ENCODE measurements at places on chromosomes 7 and 10.
A peak's percentile ranks its signal among the peaks of the same experiment; 100 is the strongest.

- no peak for DNase-seq
These were observed 981 bp upstream of the CRYGN start for GRCh38 chr7:151440799-151441445.

DNA sequence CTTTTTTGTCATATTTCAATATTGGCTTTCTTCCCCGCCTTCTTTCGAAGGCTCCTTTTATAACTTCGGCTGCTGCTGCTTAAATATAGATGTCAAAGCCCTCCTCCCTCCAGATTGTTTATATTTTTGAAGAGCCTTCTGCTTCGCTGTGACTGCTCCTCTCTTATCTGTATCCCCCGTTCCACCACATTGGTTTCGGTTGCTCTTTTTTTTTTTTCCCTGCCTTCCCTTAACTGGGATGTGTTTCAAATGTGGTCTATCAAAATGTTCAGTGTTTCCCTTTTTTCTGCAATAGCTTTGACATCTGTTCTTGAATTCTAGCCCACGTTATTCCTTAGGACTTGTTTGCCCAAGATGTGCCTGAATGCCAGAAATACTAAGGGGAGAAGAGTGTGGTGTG is 96.4 kb downstream of the CUX1 start:
- DNase-seq: no peak

DNA sequence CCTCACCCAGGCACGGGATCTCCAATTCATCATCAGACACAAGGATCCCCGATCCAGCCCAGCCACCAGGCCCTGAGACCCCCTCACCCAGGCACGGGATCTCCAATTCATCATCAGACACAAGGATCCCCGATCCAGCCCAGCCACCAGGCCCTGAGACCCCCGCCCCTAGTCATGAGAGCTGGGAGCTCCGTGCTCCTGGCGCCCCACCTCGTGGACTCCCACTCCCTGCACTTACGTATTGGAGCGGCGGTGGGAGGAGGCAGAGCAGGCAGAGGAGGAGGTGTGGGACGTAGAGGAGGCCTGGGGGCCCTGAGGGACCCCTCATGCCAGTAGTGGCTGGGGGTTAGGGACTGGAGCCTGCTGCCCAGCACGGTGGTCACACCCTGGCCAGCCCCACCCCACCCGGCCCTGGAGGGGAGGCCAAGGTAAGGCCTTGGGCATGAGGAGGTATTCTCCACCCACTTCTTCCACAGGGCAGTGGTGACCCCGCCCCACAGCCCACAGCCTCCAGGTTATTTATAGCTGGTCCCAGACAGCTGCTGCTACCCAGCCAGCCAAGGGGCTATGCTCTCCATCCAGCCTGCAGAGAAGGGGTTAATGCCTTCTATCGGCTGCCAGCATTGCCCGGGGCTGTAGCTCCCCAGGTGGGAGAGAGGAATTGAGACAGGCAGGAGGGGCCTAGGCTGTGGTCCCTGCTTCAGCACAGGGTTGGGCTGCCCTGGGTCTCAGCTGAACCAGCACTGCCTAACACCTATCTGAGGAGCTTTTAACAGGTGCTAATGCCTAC is 17.6 kb upstream of the CRHR2 start:
- no peak for DNase-seq

GRCh38 chr7:155524018-155524556 is 22.3 kb downstream of the CNPY1 start:
- DNase-seq: no peak

DNA sequence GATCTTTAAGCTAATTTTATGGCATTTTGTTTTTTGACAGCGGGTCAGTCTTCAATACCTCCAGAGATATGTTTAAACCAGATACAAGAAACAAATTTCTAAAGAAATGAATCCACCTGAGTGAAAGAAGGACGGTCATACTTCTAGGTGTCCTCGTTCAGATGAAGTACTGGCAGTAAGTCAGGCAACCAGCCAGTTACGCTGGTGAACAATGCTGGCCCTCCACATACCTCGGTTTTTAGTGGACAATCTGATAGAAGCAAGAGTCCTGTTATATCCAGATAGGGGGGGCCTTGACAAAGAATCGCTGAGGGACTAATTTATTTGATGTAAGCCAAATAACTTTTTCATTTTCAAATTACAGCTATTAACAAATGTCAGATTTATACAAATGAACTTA is 266.4 kb upstream of the KLF14 start:
- DNase-seq: no peak

GRCh38 chr10:32951111-32951510 is 6.9 kb downstream of the ITGB1 start:
- DNase-seq: no peak

- DNase-seq: no peak
These were observed 8.6 kb downstream of the CAMK2G start for GRCh38 chr10:73865459-73866442.

- peak; percentile 85 for DNase-seq
These were observed 9.8 kb upstream of the GRB10 start for GRCh38 chr7:50792342-50793119.

DNA sequence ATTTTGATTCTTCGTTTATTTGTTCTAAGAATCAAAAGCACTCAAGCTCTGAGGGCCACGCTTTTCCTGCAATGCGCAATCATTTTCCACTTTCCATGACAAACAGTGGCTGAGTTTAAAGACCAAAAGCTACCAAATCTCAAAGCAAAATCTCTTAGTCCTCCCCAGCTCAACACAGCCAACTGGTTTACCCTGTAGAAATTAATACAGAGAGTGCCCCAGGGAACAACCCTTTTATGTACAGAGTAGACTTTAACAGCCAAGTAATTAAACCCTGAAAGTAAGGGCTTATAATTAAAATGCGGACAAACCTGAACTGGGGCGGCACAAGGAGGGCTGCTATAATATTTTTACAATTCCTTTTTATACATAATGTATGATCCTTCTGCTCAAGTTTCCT is 53.2 kb downstream of the FAM53B start:
- no peak for DNase-seq

- DNase-seq: no peak
These were observed 52.6 kb downstream of the ANK3 start for GRCh38 chr10:60336901-60337630.

GRCh38 chr10:43287056-43288007 is 20.5 kb upstream of the RASGEF1A start:
- DNase-seq: no peak

- no peak for DNase-seq
These were observed at the start of gene TDRD1 for GRCh38 chr10:114179148-114179547. TDRD1 (plus strand) TSS chr10:114179353; CDS start chr10:114187832, 8,479 bp downstream.

GRCh38 chr10:11564741-11565140 is 46.7 kb downstream of the USP6NL start:
- DNase-seq: no peak

DNA sequence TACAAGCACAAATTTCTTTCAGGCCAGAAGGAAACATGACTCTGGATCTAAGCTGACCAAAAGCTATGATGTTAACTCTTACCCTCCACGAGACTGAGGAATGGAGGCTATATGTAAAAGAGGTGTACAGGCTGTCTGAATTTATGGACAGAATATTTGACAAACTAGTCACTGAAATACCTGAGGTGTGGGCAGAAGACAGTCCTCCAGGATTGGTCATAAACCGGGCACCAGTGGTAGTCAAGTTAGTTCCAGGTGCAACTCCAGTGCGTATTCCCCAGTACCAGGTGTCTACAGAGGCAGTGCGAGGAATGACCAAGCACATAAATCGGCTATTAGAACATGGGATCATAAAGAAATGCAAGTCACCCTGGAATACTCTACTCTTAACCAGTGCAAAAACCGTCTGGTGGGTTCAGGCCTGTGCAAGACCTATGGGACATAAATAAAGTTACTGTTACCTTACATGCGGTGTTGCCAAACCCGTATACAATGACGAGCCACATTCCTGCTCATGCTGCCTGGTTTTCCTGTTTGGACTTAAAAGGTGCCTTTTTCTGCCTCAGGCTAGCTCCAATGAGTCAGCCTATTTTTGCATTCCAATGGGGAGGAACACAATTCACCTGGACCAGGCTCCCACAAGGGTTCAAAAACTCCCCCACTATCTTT is 6.7 kb upstream of the CYREN start:
- DNase-seq: no peak

DNA sequence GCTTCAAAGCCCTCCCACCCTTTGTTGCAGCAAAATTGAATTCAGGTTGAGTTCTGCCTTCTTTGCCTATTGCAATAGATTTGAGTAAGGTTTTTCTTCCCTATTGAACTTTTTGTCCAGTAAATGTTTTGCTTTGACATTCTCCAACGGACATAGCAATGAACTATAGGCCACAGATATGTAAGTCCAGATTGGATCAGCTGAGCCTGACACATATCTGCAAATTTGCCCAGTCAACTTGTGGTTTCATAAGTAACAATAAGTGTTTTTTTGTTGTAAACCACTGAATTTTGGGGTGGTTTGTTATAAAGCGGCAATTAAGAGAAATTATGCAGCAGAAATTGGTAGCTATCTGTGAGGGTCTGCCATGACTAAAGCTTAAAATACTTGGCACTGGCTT is 332.1 kb upstream of the SORCS1 start:
- no peak for DNase-seq
